Thyroid gland (tissue), 4 donors: ENCODE measurements at places on chromosomes 11 and 22. TPM values are rescaled to one million over a fixed set of nuclear protein-coding genes. Genes with fewer than 3 reads are reported as not detected.

- DNase-seq: no peak
Observed at GRCh38 chr11:16097543-16097942, 258.8 kb downstream of the SOX6 start.

DNA sequence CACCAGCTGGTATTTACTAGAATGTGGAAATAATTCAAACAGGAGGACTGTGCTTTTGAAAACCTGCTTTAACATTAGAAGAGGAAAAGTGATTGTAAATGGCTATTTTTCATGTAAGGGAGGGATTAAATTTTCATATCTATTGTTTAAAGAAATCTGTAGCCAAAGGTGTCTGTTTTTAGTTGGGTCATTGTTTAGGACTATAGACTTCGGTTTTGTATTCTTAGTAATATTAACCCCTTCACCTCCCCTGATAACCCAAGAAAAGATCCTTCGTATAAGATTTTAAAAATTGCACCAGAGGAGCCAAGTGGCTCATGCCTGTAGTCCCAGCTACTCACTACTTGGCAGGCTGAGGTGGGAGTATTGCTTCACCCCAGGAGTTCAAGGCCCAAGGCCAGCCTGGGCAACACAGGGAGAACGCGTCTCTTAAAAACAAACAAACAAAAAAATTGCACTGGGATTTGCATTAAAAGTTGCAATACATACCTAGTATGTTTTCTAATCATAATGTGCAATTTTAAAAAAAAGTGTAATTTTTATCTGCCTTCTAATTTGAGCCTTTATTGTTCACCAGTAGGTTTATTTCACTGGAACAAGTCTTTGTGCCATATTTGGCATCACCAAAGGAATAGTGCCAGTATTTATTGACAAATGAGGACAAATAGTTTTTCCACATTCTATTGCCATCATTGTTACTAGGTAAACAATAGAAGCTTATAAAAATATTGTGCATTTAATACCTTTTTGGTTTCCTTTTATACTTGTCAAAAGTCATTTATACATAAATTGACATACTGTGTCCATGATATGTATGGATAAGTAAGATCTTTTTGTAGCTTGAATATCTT, 34.3 kb downstream of the MTMR3 start:
- no peak for DNase-seq

DNA sequence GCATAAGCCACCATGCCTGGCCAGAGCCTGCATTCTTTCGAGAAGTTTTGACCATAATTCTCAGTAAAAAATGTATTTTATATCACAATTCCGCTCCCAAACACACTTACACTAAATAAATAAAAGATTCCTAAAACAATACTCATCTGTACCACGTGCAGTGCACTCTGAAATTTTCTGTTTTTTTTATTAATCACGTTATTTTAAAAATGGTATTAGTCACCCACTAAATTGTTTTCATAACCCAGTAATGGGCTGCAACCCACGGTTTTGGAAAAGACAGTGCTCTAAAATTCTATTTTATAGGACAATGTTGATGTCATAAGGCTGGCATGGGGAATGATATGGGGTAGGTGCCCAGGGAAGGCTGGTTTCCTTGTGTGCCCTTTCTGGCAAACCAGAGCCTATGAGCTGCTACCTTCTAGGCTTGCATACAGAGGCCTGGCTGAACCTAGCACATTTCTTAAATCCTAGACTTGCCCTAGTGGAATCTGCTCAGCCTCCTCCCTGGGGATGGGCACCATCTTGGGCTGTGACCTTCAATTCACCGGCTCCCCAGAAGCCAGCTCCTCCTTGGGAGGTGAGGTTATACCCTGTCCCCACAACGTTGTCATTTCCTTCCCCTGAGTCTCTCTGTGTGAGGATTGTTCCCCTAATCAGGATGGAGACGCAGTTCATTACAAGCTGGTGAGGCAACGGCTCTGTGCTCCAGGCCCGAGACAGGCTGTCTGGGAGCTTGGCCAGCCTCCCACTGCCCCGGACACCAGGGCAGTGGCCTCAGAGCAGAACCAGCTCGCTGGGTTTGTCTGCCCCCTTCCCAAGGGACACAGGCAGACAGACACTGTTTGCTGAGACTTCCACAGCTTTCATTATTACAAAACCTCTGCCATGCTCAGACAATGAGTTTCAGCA, 116.5 kb upstream of the NAV2 start:
- peak; percentile 78 for DNase-seq

DNA sequence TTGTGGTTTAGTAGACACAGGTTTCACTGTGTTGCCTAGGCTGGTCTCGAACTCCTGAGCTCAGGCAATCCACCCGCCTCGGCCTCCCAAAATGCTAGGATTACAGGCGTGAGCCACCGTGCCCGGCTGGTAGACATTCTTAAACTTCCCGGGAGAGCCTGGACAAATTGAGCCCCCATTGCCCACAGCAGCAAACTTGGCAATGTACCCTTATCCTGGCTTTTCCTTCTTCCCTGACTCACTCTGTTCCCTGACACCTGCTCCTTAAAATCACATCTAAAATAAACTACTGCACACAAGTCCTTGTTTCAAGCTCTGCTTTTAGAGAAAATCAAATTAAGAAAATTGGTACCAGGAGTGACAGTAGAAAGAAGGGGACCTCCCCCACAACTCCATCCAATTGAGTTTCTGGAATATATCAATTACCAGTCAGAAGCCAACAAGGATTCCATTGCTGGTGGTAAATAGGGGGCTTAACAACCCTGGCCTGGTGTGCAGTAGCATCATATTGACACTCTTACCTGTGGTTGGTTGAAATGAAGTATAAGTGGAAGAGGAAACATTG, 7.4 kb upstream of the MCHR1 start:
- no peak for DNase-seq

DNA sequence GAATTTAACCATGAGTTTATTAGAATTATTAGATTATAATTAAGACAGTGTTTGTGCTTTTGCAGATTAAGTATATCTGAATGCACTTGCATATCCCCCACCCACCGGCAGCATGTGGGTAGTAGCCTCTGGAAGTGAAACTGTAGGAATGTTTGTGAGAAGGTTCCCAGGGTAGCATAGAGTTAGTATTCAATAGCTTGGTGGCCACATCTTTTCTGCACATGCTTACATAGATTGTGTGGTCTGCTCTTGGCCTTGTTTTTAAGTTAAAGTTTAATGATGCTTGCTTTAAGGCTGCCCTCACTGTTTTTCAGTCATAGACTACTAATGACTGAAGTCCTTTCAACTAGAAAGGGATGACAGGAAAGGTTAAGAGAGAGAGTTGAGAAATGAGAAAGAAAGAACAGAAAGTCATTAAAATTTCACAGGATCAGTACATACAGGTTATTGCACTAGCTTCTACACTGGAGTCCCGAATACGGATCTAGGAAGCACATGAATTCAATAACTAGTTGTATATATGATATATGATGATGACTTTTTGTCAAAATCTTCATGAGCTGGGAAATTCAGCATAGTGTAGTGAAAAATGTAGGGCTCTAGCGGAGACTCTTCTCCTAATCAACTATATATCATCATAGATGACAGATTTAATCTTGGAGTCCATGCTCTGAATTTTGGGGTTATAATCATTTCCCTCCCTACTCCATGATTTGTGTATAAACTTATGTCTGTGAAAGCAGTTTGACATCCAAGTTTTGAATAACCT, 137.1 kb downstream of the ARHGAP42 start:
- no peak for DNase-seq

DNA sequence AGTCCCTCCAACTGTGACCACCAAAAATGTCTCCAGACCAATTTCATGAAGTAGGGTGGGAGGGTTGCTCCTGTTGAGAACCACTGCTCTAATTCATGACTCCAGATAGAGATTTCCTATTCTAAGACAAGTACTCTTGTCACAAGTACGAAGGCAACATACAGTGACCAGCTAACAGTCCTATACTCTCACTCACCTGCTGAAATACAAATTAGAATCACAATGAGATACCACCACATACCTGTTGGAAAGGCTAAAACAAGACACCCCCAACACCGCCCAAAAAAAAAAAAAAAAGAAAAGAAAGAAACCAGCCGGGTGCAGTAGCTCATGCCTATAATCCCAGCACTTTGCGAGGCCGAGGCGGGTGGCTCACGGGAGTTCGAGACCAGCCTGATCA, 310.5 kb downstream of the SWAP70 start:
- DNase-seq: no peak

DNA sequence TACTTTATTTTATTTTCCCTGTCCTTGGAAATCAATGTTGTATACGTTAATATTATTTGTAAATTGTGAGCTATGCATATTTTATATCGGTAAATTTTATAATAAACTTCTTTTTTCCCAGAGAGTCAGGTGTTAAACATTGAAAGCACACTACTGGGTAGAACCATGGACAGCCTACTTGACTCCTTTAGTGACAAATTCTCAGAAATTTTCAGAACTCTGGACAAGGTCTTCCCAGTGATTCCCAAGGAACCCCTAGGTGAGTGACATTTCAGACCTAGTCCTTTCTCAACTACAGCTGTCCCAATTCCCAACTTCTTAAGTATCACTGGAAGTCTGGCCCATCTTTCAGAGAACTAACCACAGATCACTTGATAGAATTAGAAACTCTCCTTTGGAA, 107.2 kb downstream of the RCN1 start:
- no peak for DNase-seq

- DNase-seq: peak; percentile 38
Observed at GRCh38 chr11:68163691-68164090, 42.5 kb upstream of the CHKA start.

- DNase-seq: no peak
Observed at GRCh38 chr11:75214843-75215242, 25.7 kb upstream of the TPBGL start.

DNA sequence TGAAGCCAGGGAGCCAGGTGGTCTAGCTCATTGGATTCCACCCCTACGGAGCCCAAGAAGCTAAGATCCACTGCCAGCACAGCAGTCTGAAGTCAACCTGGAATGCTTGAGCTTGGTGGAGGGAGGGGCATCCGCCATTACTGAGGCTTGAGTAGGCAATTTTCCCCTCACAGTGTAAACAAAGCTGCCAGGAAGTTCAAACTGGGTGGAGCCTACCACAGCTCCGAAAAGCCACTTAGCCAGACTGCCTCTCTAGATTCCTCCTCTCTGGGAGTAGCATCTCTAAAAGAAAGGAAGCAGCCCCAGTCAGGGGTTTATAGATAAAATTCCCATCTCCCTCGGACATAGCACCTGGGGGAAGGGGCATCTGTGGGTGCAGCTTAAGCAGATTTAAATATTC, 620.3 kb downstream of the NELL1 start:
- no peak for DNase-seq

DNA sequence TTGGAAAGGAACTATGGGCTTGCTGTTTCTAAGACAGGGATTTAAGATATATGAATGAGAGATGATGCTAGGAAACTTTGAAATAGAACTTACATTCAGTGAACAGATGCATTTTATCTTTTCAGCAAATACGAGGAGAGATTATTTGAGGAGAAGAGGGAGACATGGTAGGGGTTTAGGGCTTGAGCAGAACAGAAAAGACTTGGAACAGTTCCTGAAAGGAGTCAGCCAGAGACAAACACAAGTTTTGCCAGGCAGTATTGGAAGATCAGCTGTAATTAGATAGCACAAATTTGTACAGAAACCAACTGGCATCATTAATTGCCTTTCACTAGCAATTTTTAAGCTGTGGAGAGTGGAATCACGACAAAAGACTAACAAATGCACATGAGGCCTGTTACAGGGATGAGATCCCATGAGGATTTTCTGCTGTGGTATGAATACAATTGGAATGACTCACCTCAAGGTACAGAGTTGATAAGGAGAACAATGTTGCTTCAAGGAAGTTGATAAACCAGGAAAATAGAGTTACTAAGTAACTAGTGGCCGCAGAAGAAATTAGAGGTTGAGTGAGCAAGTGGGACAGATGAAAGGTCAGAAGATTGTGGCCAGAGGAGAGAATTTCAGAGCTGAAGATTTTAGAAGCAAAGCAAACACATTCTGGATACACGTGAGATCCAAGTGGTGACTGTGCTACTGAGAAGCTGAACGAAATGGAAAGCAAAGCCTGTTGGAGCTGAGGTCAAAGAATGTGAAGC, 67.9 kb downstream of the CYB5R2 start:
- no peak for DNase-seq

GRCh38 chr11:128029219-128029722, 558.1 kb downstream of the ETS1 start:
- DNase-seq: peak; percentile 57

- peak; percentile 22 for DNase-seq
Observed at GRCh38 chr11:69075421-69076128, 26.8 kb downstream of the TPCN2 start.

GRCh38 chr22:44670220-44670988, 31.6 kb upstream of the PRR5 start:
- no peak for DNase-seq

DNA sequence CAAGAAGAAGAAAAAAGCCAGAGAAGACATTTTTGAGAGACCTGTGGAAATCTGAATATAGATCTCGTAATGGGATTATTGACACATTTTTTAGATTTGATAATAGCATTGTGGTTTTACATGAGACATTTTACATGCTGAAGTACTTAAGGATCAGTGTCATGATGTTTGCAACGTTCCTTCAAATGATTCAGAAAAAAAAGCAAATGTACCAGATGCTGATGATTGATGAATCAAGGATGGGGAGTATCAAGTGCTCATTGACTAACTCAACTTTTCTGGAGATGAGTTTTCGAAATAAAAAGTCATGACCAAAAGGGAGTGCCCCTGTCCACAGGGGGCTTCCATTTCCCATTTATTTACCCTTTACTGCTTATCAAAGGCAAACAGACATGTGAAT, 207.0 kb upstream of the SORL1-AS1 start:
- DNase-seq: no peak

DNA sequence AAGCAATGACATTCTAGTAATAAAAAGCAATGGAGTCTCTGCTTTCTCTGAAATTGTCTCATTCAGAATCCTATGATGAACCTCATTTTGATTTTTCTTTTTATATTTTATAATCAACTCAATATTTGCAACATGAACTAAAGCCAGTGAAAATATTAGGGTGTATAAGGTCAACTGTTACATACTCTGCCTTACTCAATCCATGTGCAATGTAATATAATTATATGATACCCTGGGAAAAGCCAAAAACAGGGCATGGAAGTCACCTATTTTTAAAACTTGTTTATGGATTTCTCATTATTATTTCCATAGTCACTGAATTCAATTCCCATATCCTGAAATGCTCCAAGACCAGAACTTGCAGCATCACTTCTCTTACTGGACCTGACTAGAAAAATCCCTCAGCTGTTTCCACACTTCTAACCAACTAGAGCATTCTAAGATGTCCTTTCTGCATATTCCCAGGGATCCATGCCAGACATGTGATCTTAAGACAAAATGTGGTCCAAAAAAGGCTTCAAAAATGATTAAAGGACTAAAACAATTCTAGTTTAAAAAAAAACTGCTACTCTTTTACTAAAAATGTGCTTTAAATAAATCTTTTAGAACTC, 97.3 kb downstream of the GUCY1A2 start:
- no peak for DNase-seq

DNA sequence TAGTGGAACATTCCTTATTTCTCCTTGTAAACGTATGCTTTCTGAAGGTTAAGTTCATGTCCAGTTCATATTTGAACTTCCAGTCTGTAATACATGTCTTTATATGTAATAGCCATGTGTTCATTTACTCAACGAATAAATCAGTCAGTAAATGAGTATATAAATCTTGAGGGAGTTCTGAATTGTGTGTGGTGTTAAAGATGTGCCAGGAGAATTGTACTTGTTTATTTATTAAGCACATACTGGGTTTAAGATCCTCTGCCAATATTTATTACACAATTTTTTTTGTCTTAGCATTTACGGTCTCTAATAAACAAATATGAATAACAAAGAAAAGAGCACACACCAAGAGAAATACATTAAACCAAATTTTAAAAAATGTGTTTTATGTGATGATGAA, 26.5 kb upstream of the CLMP start:
- DNase-seq: no peak

- no peak for DNase-seq
Observed at GRCh38 chr11:27013781-27014361, 20.0 kb downstream of the FIBIN start.

Gene TLCD5
- 13.6 TPM for total RNA-seq
